Astrocyte (in vitro differentiated cells and primary cell): ENCODE measurements at places on chromosomes 5 and 9. TPM values are rescaled to one million over a fixed set of nuclear protein-coding genes. Genes with fewer than 3 reads are reported as not detected.
A peak's percentile ranks its signal among the peaks of the same experiment; 100 is the strongest.

GRCh38 chr9:92895812-92896436 is 18.1 kb upstream of the ZNF484 start:
- no peak for DNase-seq

GRCh38 chr5:9474219-9475002 is 71.5 kb downstream of the SEMA5A start:
- no peak for DNase-seq

DNA sequence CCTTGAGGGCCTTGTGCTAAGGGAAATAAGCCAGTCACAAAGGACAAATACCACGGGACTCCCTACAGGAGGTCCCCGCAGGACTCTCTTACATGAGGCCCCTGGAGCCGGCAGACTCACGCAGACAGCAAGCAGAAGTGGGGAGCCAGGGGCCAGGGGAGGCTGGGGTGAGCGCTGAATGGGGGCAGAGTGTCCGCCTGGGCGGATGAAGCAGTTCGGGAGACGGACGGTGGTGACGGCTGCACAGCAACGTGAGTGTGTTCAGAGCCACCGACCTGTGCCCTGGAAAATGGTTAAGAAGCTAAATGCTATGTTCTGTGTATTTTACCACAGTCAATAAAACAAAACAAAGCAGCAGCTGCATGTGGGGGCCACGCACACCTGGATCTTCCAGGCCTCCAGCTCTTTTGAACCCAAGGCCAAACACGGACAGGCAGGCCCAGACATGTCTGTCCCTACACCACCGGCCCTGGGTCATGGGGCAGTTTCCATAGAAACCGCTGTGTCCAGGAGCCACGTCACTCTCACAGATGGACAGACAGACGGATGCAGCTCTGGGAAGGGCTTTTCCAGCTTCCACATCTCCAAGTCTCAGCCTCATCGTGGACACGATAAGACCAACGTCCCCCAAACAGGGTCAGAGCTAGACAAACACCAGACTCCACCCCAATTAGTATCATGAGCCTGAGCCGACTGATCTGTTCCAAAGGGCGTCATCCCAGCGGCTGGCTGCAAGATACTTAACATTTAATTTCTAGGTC is 103.9 kb downstream of the VAV2 start:
- no peak for DNase-seq

DNA sequence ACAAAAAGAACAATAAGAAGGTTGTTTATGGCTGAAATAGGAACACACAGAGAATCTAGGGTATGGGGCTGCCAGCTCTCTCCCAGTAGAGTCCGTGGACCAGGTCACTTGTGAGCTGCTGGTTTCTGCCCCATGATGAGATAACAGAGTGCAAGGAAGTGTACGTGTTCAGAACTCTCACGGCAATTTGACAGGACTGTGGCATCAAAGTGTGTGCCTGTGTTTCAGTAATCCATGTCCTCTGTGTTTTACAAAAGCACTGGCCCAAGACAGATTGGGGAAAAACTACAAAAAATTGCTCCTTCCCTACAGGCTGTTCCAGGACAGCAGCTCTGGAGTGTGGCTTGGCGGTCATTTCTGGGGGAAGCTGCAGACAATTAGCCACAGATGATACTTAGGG is 184.6 kb downstream of the AUH start:
- no peak for DNase-seq

- peak; percentile 24 for DNase-seq
Observed at GRCh38 chr5:84255315-84255714, 129.4 kb downstream of the EDIL3 start.

Gene SLC36A2
- not detected in 2 replicates for total RNA-seq

GRCh38 chr5:104023739-104024138 is 461.1 kb upstream of the NUDT12 start:
- DNase-seq: no peak

GRCh38 chr9:89597711-89598362 is 7.0 kb upstream of the GADD45G start:
- DNase-seq: no peak

Gene ARID3C
- total RNA-seq: 0.16 and 0.19 TPM in 2 replicates

GRCh38 chr5:66247176-66247960 is 103.3 kb downstream of the SREK1 start:
- peak; percentile 81 for DNase-seq

DNA sequence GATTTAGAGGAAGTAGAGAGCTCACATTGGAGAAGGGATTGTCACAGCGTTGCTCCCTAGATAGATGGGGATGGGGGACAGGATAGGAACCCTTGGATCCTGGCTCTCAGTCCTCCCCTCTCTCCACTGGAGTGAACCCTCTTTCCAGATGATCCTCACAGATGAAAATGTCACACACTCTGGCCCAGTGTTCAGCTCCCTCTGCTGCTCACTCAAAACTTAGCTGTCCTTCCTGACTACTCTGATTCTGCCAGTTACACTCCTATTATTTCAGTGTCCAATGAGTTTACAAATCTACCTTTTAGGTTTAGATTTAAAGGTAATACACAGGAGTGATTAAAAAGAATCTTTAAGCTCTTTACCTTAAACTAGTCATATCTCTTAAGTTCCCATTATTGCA is 5.8 kb upstream of the SPINK7 start:
- DNase-seq: no peak

DNA sequence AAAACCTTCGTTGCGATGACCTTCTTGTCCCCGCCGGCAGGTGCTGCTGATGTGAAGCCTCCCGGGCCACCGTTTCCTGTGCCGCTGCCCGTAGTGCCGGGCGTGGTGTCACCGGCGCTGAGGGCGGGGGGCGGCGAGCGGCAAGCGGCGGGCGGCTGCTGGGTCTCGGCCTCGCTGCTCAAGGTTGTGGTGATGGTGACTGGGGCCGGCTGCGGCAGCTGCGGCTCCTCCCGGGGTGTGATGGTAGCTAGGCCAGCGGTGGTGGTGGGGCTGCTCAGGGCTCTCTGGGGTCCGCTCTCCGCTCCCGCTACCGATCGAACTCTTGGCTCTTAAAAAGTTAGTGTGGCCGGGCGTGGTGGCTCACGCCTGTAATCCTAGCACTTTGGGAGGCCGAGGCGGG is 36.0 kb upstream of the PTPN3 start:
- DNase-seq: no peak

Gene CYFIP2
- 82.7 and 96.8 TPM in 2 replicates for total RNA-seq

DNA sequence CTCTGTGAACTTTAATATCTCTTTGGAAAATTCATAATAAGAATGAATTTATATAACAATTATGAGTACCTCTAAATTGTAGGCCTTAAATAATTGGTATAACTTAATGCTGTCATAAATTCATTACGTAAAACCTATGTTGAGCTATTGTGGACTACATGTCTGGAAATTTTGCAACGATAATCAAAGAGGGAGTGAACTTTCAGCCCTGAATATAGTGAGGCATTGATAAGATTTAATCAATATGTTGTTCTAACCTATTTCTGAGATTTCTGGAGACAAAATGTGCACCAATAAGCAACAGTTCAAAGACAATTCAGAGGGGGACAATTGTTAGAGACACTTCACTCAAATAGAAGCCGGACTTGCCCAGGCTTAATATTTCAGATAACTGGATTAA is 499.4 kb downstream of the ELAVL2 start:
- DNase-seq: no peak

GRCh38 chr5:86964889-86965288 is 302.8 kb upstream of the RASA1 start:
- DNase-seq: no peak

- peak; percentile 32 for DNase-seq
Observed at GRCh38 chr5:110623874-110624273, 102.6 kb downstream of the TMEM232 start.

DNA sequence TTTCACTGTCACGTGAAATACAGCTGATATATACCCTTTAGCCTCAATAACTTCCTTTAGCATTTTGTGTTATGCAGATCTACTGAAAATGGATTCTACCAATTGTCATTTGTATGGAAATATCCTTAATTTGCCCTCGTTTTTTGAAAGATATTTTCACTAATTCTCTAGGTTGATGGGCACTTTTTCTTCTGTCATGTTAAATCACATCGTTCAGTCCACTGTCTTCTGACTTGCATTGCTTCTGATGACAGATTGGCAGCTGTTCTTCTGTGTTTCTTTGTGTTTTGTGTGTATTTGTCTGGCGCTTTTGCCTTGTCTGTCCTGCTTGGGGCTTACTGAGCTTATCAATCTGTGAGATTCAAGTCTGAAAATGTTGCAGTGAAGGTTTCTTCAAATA is 9.7 kb upstream of the CLPTM1L start:
- no peak for DNase-seq

DNA sequence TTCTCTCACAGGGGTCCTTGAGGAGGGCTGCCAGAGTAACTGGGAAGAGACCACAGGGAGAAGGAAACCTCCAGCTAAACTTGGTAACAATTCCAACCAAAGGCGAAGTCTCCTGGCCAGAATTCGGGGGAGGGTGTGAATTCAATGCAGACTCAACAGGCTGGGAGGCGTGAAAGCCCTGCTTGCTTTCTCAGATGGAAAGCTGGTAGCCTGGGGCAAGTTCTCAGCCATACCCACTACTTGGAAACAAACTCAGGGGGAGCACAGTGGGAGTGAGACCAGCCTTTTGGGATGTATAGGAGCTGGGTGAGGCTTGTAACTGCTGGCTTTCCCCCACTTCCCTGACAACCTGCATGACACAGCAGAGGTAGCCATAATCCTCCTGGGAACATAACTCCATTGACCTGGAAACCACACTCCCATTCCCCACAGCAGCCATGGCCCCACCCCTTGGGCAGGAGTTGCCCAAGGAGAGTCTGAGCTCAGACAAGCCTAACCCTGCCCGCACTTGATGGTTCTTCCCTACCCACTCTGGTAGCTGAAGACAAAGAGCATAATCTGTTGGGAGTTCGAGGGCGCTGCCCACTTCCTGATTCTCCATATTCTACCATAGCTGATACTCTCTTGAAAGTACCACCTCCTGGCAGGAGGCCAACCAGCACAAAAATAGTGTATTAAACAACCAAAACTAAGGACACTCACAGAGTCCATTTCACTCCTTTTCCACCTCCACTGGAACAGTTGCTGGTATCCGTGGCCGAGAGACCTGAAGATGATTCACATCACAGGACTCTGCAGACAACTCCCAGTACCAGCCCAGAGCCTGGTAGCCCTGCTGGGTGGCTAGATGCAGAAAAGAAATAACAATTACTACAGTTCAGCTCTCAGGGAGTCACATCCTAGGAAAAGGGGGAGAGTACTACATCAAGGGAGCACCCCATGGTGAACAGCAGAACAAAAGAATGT is 123.8 kb downstream of the FAM170A start:
- DNase-seq: no peak

GRCh38 chr5:90571147-90571773 is 12.7 kb downstream of the ADGRV1 start:
- no peak for DNase-seq

DNA sequence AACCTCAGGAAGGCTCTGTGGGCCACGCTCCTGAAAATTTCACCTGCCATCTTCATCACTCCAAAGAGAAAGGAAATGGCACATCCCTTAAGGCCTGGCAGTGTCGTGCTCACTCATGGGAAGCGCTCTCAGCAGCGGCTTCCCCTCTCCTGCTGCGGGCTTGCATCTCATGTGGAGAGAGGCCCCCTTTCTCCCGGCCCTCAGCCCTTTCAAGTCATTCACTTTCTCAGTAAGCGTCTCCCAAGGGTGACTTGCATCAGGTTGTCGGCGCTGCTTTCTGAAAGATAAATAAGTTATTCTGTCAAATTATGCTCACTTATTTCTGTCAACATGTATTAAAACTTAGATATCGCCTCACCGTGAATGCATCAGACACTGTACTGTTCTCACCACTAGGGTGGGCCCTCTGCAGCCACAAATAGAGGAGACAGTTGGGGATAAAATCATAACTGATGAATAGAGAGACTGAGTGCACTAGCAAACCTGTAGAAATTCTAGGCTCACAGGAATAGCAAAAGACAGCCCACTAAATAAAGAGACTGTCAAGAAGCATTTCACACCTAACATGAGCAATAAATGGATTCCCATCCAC is 174.6 kb downstream of the RFK start:
- no peak for DNase-seq

GRCh38 chr5:20678814-20679298 is 690.9 kb upstream of the CDH18 start:
- peak; percentile 95 for DNase-seq

DNA sequence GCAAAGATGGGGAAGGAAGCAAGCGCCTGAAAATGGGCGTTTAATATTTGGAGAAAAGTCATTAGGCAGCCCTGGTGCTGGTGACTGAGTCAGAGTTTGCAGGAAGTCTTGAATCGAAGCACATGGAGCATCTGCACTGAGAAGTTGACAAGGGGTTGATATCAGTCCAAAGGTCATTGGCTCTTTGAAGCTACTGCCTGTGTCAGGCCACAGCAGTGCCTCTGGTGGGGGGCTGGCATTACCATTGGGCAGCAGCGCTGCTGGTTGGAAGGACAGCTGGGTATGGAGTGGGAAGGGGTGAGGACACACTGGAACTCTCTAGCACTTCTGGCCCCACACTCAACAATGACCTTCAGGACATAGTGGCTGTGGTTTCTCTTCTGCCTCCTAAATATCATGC is 150.4 kb upstream of the ERCC6L2 start:
- no peak for DNase-seq

Gene NAIP
- 5.1 and 6.0 TPM in 2 replicates for total RNA-seq

Gene CARTPT
- not detected in 2 replicates for total RNA-seq

DNA sequence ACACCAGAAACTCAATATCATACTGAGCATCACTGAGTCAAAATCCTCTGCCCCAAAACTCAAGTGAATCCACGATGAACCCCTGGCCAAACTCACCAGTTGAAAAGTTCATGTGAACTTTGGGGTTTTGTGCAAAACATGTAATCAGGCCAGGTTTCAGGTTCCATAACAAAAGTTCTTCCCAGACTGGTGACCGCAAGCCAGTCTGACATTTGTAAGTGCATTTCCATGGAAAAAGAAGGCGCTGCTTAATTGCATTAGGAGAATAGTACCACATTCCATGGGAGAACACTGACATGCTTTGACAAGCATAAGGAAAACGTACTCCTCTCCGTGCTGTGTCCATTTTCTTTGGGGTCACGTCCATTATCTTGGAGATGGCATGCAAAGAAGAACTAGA is 567.0 kb downstream of the BNC2 start:
- no peak for DNase-seq
